ENCODE measurements at places on chromosomes 1 and 21.

GRCh38 chr21:23951251-23951650 lies 1656.0 kb downstream of the MRPL39 start:
- no peak for DNase-seq

DNA sequence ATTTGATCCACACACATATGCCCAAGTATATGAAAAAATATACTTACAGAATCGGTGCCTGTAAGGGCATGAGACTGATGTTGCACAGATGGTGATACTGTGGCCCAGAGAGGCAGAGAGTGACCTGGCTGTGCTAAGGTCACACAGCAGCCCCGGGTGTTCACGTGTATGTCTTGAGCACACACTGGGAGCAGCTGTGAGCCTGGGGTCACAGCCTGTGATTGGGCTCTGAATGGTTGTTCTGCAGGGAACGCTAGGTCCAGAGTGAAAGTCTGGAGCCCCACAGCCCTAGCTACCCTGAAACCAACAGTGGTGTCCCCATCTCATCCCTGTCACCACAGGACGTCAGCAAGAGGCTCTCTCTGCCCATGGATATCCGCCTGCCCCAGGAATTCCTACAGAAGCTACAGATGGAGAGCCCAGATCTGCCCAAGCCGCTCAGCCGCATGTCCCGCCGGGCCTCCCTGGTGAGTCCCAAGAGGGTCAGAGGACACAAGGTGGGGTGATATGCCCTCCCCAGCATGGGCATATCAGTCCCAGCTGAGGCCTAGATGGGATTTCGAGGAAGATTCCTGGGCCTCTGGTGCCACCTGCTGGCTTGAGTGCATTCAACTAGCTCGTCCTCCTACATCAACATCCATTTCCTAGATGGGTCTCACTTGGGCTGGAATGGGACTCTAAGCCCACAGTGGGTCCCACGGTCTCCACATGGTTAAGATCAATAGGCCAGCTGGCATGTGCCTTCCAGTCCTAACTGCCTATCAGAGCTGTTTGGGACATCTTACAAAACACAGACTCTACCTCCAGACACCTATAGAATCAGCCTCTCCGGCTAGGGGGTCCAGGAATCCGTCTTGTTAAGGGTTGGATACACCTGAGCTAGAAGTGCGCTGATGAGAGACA lies 19.7 kb downstream of the CDK18 start:
- peak; percentile 27 for DNase-seq

DNA sequence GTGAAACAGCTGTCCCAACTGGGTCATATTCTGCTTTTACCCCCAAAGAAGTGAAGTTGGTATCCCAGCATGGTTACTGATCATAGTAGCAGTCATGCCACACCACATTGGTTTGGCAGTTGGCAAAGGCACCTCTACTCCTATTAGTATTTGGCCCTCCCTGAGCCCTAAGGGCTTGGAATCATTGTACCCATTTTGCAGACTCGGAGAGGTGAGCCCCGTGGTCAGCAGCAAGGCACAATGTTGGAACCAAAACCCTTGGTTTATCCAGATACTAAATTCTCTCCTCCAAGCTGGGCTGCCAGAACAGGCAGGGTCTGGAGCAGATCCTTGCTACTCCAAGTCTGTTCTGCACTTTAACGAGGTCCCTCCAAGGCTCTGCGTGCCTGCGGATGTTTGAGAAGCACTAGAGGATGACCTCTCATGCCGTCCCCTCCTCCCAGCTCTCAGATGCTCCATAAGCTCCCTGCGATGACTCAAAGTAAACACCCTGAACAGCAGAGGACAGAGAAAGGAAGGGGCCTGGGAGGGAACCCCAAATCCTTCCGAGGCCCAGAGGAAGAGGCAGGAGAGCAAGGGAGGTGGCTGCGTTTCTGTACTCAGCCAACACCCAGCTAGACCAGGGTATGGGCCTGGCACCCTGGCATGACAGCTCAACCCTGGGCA lies 89.3 kb downstream of the PAX7 start:
- DNase-seq = no peak

- DNase-seq = no peak
Observed at GRCh38 chr1:225424562-225425200, 3.2 kb downstream of the LBR start.

DNA sequence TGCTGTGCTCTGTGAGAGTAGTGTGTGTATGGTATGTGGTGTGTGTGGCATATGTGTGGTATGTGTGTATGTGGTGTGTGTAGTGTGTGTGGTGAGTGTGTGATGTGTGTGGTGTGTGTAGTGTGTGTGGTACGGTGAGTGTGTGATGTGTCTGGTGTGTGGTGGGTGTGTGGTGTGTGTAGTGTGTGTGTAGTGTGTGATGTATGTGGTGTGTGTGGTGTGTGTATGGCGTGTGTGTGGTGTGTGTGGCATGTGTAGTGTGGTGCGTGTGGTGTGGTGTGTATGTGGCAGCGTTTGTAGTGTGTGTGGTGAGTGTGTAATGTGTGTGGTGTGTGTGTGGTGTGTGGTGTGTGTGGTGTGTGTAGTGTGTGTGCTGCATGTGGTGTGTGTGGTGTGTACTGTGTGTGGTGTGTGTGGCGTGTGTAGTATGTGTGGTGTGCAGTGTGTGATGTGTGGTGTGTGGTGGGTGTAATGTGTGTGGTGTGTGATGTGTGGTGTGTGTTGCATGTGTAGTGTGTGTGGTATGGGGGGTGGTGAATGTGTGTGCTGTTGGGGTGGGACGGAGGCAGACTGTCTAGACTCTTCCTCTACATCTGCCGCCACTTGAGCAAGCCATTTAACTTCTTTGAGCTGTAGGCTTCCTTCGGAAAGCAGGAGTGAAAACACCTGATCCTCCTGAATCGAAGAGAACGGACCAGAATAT lies 33.5 kb downstream of the GPA33 start:
- no peak for DNase-seq

GRCh38 chr1:246695136-246695535 lies 29.1 kb upstream of the SCCPDH start:
- no peak for DNase-seq

DNA sequence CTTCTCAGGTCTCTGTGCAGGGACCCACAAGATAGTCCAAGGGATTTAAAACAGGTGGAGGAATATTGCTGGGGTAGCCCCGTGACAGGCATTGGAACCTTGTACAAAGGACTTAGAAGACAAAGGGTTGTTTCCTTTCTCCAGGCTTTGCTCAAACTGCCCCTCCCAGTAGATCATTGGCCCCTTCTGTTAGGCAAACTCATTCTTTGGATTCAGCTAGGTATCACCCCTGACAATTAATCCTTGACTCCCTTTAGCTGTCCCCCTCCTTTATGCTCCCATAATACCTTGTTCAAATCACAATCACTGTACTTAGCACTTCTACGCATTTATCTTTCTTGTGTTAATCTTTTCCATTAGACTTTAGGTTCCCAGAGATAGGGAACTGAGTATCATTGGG lies 360.5 kb downstream of the KCNH1 start:
- no peak for DNase-seq

DNA sequence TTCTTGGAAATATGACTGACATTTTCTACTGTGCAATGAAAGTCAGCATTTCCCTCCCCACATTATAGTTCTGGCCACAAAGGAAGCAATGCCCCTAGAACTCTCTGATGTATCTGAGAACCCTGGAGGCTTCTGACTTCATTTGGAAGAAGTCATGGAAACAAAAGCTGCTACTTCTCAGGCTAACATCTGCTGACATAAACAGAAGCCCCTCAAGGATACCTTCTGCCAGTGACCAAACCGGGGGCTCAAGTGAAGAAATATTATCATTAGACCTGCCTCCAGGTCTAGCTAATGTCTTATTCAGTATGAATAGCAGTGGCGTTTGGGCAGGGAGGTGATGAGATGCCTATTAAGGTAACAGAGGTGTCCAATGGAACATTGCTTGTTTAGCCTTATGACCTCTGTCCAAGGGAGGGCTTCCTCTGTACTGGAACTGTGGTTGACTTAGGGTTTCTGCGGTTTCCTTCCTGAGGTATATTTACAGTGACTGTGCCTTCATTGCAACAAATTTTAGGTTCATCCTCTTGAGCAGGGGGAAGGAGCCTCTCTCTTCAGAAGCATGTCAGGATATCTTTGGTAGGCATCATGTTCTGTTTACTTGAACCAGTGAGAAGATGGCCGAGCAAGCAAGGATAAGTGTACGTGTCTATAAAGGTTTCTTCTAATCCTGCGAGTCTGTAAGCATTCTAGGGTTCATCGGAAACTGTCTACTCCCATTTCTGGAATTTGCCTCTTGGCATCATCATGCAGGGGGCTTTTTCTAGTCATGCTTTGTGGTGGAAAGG lies 161.7 kb downstream of the PBX1 start:
- no peak for DNase-seq
